HS-27A (cell line): ENCODE measurements at places on chromosomes 5 and 9.

DNA sequence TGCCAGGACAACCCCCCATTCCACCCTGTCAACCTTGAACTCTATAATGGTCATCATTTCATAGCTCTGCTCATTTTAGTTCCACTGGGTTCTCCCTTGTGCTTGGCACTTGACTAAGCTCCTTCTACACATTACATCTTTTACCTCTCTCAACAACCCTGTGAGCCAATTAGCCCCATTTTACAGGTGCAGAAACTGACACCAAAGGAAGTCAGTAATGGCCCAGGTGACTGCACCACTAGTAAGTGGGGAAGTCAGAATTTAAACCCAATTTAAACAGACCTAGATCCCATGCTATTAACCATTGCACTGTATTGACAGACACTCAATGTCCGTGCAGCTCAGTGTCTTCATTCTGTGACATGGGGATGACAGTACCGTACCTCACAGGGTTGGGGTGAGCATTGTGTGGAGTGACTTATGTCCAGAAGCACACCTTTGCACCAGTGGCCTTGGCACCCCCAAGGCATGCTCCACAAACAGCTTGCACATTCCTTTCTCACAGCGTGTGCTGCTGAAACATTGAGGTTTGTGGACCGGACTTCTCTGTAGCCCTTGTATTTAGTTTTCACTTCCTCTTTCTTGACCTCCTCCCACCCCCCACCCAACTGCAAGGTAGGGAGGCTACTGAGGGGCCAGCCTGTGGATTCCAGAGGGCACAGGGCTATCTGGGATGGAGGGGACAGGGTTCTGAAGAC lies 23.1 kb downstream of the IRF1 start:
- DNase-seq, result no peak

DNA sequence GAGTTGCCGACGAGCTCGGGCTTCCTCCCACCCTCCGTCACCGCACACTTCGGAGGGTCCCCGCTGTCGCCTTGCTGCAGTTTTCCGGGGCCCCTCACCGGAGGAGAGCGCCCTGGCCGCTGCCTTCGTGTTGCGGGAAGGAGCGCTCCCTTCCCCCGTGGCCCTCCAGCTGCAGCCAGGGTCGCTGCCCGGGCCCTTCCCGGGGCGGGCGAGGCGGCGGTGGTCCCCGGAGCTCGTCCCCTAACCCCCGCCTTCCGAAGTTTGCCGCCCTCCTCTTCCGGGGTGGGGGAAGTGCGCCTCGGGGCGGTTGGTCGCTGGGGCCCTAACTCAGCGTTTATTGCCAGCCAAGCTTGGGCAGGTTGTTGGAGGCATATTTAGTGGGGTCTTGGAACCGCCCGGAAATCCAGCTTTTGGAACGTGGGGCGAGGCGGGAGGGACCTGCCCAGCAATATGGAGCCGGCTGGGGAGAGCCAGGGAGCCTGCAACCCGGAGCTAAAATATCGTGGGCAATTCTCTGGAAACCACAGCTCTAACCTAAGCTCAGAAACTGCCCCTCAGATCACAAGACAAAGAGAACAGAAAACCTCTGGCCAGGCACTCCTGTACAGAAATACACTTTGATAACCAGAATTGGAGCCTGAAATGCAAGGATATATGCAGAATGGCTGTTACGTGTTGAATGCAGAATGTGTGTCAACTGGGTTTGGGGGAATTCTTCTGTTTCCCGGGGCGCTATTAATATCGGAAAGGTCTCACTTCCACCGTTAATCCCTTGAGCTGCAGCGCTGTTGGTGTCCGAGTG lies 890 bp downstream of the PIK3R1 start:
- DNase-seq, result no peak

DNA sequence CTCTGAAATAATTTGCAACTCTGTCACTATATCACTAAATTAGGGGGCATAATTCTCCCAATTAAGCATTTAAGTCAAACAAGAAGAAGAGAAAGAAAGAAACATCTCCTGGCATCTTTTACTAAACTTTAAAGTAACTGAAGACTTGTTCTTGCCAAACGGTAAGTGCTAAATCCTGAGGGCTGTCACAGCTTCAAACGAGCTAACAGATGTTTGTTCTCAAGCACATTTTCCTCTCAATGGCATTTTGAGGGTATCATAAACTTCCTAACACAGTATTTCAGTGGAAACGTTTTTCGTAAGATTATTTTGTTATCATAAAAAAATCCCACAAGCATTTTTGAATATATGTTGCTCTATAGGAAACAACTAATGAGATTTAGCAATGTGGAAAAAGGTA lies 169.5 kb upstream of the TAS2R1 start:
- no peak for DNase-seq

DNA sequence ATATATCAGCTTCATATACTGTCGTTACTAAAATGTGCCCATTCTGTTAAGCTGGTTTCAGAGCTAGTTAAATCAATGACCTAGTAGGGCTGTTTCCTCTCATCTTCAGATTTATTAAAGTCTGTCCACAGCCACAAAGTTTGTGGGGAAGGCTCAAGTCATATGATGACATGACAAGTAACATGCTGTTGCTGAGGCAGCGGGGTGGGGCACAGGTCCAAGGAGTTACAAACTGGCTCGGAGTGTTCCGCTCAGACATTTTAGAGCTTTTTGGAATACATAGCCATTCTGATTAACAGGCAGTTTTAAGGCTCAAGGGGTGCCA lies 2.7 kb upstream of the ANP32B start:
- no peak for DNase-seq

- no peak for DNase-seq
Measured at GRCh38 chr5:57422993-57423392, 59.6 kb downstream of the ACTBL2 start.

- DNase-seq, result no peak
Measured at GRCh38 chr5:14712131-14712530, 47.6 kb downstream of the OTULIN start.

- DNase-seq, result no peak
Measured at GRCh38 chr9:33124751-33125381, 42.3 kb downstream of the B4GALT1 start.

- DNase-seq, result no peak
Measured at GRCh38 chr5:83900306-83900705, 179.7 kb upstream of the HAPLN1 start.

- no peak for DNase-seq
Measured at GRCh38 chr5:32753051-32753450, 41.9 kb downstream of the NPR3 start.

DNA sequence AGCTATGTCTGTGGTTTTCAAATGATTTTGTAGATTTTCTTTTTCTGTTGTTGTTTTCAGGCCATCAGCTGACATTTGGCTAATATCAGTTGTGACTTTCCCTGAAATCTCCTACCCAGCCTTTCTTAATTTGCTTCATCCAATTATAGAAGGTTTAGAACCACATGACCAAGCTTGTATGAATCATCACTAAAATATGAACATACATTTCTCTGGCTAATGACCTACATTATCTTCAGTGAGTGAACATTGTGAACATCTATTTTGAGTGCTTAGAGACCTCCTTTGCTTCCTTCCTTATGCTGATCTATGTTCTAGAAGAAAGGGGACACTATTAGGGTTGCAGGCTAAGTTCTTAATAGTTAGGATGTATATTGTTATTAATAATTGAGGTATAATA lies 532.5 kb downstream of the RAB3C start:
- DNase-seq, result no peak

DNA sequence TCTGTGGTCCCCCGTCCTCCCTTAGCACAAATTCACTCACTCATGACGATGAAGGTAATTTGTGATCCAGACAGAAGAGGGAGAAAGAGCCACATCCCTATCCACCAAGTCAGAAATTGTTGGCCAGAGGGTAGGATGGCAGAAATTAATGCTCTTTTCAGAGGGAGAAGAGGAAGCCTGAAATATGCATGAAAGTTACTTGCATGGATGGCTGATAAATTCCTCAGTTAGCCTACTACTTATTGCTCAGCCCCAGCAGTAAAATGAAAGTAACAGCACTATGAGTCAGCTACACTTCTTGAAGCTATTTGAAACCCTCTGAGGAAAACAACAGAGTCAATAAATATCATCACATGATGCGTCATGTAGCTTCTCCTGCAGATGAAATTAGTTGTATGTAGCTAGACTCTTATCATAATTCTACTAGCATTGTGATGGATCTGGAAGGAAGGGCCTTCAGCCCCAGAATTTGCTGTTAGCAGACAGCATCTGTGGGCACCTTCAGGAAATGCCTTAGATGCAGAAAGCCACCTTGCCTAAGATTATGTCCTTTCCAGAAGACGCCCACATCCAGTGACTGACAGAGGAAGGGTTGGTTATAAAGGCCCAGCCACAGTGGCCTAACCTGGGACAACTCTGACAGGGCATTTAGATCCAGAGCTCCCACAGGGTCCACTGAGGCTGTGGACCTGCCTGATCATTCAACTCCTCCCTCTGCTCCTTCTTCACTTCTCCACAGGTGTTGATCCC lies 81.2 kb upstream of the CCDC112 start:
- DNase-seq, result no peak

- no peak for DNase-seq
Measured at GRCh38 chr5:2000591-2000990, 117.9 kb upstream of the IRX4 start.

DNA sequence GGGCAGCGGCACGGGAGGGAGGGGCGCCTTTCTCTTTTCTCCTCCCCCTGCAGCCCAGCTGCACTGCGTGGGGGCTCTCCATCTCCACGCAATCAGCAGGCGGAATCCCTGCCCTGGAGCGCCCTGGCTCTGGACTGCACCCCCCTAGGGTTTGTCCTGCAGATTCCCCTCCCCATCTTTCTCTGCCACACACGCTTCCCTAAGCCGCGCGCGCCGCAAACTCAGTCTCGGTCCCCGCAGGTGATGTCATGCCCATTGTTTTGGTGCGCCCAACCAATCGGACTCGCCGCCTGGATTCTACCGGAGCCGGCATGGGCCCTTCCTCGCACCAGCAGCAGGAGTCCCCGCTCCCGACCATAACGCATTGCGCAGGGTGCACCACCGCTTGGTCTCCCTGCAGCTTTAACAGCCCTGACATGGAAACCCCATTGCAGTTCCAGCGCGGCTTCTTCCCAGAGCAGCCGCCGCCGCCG lies at the start of gene KCNN2:
TSS of gene KCNN2 (plus strand) at position 347 of the 473 bp plus-strand sequence. CDS start at position 417, 70 bp downstream.
- no peak for DNase-seq

DNA sequence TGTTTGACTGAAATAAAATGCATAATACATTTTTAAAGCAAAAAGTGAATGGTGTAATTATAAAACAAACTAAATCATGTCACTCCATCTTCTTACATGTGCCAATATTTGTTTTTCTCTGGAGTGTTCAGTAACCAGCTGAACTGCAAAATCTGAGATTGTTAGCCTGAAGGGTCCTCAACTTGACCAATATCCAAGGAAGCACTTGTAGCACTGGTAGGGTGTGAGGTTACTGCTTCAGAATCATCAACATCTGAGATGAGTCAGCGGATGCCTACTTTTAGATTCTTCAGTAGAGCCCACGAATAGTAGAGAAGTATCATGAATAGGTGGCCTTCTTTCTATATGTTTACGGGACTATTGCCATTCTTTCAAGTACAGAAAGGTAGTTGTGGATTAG lies 226.7 kb downstream of the TLE4 start:
- DNase-seq, result no peak

DNA sequence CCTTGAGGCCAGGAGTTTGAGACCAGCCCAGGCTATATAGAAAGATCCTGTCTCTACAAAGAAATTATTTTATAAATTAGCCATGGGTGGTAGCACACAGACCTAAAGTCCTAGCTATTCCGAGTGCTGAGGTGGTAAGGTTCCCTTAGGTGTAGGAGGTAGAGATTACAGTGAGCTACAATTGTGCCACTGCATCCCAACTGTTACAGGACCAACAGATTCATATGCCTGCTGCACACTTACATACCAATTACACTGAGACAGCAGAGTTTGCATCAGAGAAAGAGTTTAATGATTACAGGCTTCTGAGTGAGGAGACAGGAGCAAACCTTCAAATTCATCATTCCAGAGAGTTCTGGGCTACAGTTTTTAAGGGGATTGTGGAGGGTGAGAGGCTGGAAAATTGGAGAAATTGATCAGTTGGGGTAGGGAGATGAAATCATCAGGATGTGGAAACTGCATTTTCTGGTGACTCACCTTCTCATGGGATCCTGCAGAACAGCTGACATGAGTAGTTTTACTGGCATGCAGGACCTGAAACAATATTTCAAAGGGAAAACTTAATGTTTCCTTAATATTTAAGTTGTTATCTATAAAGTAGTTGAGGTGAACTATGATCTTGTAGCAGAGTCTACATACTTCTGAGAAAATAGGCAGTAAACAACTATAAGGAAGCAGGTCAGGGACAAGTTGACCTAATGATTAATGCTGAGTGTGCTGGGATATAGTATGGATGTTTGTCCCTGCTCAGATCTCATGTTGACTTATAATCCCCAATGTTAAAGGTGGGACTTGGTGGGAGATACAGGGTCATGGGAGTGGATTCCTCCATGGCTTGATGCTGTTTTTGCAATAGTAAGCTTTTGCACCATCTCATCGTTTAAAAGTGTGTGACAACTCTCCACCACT lies 54.7 kb downstream of the ANXA2R start:
- no peak for DNase-seq

DNA sequence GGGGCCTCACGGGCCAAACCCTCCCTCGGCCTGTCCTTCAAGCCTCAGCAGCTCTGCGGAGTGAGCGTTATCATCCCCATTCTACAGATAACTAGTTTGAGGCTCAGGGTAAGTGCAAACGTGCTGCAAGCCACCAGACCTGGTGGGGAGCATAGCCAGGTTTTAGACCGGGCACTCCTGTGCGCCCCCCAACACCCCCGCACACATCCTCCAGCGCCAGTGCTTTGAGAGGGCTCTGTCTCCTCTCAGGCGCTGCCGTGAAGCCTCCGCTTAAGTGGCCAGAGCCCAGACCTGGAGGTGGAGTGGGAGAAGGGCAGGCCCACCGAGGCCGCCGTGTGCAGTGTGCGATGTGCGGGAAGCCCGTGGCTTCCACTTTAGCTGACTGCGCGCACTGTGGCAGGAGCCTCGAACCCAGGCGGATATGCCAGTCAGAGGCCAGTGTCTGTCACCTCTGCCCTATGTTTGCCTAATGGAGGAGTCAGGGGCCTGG lies 1.6 kb upstream of the MGAT1 start:
- no peak for DNase-seq

GRCh38 chr5:163661360-163661759 lies 155.9 kb downstream of the MAT2B start:
- DNase-seq, result no peak
